ENCODE measurements at places on chromosomes 7 and 10. TPM values are rescaled to one million over a fixed set of nuclear protein-coding genes. Genes with fewer than 3 reads are reported as not detected.

Gene HOXA11
- total RNA-seq, result 0.84 TPM

Gene ABCA13
- 0.20 TPM for total RNA-seq

GRCh38 chr7:132638000-132638399 lies 61.7 kb upstream of the PLXNA4 start:
- no peak for DNase-seq
- no peaks in the 10 kb centered on the region for H3K27me3 ChIP-seq
- H3K27ac ChIP-seq, result no peak overlapping the region

GRCh38 chr7:128705891-128706333 lies 33.2 kb upstream of the CALU start:
- no peaks in the 10 kb centered on the region for H3K27me3 ChIP-seq
- no peaks in the 10 kb centered on the region for H3K36me3 ChIP-seq
- H3K27ac ChIP-seq, result no peak overlapping the region
- peaks cover 20% of the 10 kb centered on the region for H3K4me1 ChIP-seq

GRCh38 chr10:102919246-102919959 lies 1.3 kb downstream of the CNNM2 start:
- DNase-seq, result no peak
- no peak overlapping the region for H3K27ac ChIP-seq
- peaks cover 31% of the 10 kb centered on the region for H3K4me1 ChIP-seq
- H3K4me3 ChIP-seq, result peak overlapping the region; percentile 89

Data from MCF 10A (cell line).